ENCODE measurements at places on chromosomes 12 and 14.

DNA sequence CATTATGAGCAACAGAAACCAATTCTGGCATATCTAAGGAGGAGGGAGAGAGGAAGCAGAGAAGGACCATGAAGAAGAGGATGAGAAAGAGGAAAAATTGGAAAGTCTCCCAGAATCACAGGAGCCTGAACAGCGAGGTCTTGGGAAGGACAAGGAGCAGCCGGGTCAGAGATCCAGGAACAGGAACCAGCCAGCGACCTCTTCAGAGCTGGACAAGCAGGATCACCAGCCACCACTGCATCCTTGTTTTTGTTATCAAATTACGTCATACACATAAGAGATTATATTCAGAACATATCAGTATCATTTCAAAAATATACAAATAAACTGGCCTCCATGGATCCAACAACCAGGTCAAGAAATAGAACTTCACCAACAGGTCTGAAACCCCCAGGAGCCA lies 22.1 kb upstream of the BDKRB2 start:
- DNase-seq, result no peak

DNA sequence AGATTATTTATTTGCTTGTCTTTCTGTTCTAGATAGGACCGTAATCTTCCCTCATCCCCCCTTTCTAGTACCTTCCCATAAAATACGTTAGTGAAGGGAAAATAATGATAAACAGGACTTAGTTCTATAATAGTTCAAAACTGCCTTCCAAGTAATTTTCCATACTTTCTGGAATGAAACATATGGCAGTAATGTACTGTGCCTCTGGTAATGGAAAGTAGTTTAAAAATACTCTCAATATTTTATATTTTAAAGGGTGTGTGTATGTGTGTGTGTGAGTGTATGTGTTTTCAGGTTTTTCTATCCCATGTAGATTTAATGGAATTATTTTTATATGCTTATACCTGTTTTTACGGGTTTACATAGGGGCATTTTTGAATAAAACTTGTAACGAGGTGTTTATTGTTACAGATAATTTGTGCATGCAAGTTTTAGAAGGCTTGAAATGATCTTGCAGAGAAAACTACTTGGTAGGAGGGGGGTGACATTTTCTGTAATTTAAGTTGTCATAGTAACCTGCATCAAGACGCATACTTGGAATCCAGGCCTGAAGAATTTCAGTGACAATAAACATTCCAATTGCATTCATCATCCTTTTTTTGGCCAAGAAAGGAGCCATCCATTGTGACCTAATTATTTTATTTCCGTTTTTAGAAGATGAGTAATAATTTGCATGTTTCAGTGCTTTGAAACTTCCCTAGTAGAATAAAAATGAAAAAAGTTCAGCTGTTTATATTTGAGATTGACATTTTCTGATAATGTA lies 38.9 kb downstream of the RASSF8 start:
- peak; percentile 32 for DNase-seq

DNA sequence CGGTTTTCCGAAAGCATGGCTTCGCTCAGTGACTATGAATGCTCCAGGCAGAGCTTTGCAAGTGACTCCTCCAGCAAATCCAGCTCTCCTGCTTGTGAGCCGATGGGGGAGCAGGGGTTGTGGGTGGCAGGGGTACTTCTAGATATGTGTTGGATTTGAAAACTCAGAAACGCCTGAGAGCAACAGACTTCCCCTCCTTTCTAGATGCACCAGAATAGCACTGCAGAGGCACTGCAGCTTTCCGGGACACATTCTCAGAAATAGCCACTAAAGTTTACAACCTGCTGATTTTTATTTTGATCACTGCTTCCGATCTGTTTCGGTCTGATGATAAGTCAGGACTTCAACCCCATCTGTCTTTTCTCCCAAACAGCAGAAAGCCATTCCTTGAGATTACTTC lies 8.6 kb downstream of the TCP11L2 start:
- DNase-seq, result no peak

DNA sequence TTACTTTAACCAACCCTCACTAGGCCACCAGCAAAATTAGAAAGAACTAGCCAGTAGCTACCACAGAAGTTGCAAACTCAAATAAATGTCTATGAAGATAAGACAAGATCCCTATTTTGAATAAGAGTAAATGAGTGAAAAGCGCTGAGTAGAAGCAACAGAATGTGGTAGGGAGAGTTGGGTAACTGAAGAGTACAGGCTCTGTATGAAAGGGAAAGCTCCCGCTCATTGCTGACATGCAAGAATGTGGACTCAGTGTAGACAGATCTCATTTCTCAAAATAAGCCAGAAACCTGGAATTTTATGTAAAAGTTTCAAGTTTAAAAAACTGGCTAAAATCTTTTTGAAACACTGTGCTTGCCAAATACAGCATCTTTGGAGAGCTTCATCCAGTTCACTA lies 63.9 kb downstream of the NAV3 start:
- DNase-seq, result no peak
